Mammary epithelial cell (primary cell): ENCODE measurements at places on chromosomes 7 and 10.
A peak's percentile ranks its signal among the peaks of the same experiment; 100 is the strongest.

DNA sequence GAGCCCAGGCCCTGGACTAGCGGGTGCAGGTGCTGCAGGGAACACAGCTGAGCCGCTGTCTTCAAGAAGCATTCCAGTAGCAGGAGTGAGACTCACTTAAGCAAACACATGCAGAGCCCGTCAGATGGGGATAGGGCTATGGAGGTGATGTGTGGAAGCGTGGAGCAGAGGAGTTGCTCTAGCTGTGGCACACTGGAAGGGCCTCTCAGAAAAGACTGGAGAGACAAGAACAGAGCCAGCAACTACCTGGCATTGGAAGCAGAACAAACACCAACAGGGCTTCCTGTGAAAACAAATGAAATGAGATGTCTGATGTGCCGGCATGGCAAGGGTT, 37.8 kb upstream of the GALNTL5 start:
- no peak for DNase-seq

DNA sequence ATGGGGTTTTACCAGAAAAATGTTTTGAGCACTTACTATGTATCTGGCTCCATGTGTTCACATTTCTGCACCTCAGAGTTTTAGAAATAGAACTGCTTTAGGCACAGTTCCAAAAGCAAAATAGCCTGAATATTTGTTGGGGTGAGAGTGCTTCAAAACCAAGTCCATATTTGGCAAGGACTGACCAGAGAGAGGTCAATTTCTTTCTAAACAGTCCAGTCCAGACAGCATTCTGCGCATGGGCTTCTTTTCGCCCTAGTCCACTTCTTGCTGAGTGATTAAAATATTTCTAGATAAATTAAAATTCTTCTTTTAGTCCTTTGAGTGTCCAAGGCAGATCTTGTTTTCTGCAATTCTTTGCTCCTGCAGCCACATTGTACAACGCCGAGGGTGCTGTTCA, 427.0 kb downstream of the PHTF2 start:
- no peak for DNase-seq

DNA sequence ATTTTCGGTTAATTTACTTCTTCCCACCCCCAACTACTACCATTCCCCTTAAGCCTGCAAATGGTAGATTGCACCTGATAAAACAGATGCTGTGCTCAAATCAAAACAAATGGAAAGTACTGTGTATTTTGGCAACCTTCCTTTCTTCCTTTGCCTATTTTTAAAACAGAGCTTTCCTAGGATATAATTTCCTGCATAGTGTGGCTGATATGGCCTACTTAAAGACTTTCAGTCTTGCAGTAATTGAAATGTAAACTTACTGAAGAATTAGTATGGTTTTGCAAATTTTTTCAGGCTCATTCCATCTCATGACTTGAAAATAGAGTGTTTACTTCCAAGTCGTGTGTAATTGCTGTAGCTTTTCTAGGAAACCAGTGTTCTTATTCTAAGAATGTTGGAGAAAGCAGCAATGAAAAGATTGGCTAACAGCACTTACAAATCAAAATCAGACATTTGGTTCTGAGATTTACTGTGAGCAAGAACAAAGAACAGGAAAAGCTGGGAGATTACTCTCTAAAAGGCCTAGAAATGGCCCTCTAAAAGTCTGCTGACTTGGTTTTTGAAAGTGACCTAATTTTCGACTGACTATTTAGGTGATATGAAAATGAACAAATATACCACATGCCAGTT, 52.0 kb downstream of the REEP3 start:
- no peak for DNase-seq

DNA sequence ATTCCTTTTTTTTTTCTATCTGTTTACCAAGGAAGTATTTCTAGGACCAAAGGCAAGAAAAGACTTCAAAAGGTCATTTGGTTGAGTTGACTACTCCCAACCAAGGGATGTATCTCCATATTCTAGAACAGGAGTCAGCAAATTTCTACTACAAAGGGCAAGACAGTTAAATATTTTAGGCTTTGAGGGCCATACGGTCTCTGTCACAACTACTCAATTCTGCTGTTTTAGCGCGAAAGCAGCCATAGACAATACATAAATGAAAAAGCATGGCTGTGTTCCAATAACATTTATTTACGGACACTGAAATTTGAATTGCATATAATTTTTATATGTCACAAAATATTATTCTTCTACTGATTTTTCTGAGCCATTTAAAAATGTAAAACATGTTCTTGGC, 8.5 kb upstream of the ARID5B start:
- no peak for DNase-seq

DNA sequence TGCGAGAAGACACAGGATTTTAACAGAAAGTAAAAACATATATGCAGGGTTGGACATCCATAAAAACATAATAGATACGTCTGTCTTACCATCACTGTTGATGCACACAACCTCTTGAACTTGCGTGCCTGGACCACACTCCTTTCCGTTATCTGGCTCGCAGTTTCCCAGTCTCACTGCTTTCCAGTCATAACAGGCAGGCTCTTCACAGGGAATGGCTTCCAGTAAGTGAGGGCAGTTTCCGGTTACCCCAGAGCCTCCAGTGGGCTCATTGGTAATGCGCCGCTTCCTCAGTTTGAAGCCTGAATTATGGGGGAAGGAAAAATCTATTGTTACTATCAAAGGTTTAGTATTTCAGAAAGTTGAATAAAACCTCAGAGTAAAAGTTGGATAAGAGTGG, 290.7 kb downstream of the THSD7A start:
- DNase-seq: no peak

DNA sequence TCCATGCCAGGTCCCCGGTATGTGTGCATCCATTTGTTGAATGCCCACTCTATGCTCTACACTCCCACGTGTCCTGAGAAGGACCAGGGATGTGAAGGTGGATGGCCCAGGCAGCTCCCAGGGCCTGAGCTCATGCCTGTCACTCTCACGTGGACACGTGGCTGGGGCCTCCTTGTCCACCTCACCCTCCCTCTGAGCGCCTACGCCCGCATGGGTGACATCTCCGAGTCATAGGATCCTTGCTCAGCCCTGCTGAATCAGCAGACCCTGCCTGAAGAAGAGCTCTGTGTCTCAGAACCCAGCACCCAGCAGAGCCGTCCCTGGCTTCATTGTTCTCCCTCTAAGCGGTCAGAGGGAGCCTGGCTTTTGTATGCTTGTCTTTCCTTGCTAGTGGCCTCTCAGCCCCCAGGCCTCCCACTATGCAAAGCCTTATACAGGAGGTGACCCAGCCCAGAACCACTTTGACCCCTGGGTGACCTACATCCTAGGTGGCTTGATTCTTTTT, 107.9 kb upstream of the PPIF start:
- DNase-seq: peak; percentile 73

- no peak for DNase-seq
These were observed 22.0 kb downstream of the SLC16A9 start for GRCh38 chr10:59687657-59688056.
